ENCODE measurements at places on chromosomes 6 and 20. TPM values are rescaled to one million over a fixed set of nuclear protein-coding genes. Genes with fewer than 3 reads are reported as not detected.

The CD83 gene
- 6.6 TPM for polyA plus RNA-seq

- H3K4me3 ChIP-seq, result peak overlapping the region; percentile 5
- peaks cover 38% of the 10 kb centered on the region for H3K4me1 ChIP-seq
- peaks cover 6% of the 10 kb centered on the region for H3K36me3 ChIP-seq
- no peaks in the 10 kb centered on the region for H3K27me3 ChIP-seq
- peak; percentile 69 for DNase-seq
- H3K27ac ChIP-seq, result peak overlapping the region; percentile 63
Measured at GRCh38 chr20:46683939-46684750, 5.1 kb downstream of the TP53RK start.

The ANKRD6 gene
- polyA plus RNA-seq, result 2.8 TPM

GRCh38 chr6:54877713-54878317 is 31.2 kb downstream of the FAM83B start:
- no peak overlapping the region for H3K4me3 ChIP-seq
- H3K36me3 ChIP-seq, result no peaks in the 10 kb centered on the region
- no peak overlapping the region for H3K27ac ChIP-seq
- no peaks in the 10 kb centered on the region for H3K4me1 ChIP-seq
- no peaks in the 10 kb centered on the region for H3K27me3 ChIP-seq
- DNase-seq, result no peak

DNA sequence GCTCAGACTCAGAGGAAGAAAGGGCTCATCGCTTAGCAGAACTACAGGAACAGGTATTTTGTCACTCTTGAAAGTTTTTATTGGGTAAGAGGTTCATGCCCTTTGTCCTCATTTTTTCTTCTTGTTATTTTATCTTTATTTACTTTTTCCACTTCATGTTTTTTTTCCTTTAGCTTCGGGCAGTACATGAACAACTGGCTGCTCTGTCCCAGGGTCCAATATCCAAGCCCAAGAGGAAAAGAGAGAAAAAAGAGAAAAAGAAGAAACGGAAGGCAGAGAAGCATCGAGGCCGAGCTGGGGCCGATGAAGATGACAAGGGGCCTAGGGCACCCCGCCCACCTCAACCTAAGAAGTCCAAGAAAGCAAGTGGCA is 9.5 kb downstream of the BRD2 start:
- no peak overlapping the region for H3K4me3 ChIP-seq
- H3K4me1 ChIP-seq, result peaks cover 27% of the 10 kb centered on the region
- no peaks in the 10 kb centered on the region for H3K27me3 ChIP-seq

The SAPCD1 gene
- polyA plus RNA-seq, result 17.2 TPM

GRCh38 chr20:15328084-15328483 is 990.7 kb upstream of the FLRT3 start:
- H3K36me3 ChIP-seq, result no peaks in the 10 kb centered on the region
- no peaks in the 10 kb centered on the region for H3K4me1 ChIP-seq
- no peaks in the 10 kb centered on the region for H3K27me3 ChIP-seq
- DNase-seq, result no peak
- no peak overlapping the region for H3K4me3 ChIP-seq
- no peak overlapping the region for H3K27ac ChIP-seq

The SLC22A2 gene
- not detected for polyA plus RNA-seq

GRCh38 chr6:133198725-133199124 is 42.4 kb upstream of the EYA4 start:
- H3K4me1 ChIP-seq, result no peaks in the 10 kb centered on the region
- peaks cover 4% of the 10 kb centered on the region for H3K27me3 ChIP-seq
- H3K36me3 ChIP-seq, result no peaks in the 10 kb centered on the region
- H3K27ac ChIP-seq, result no peak overlapping the region
- H3K4me3 ChIP-seq, result no peak overlapping the region
- no peak for DNase-seq

DNA sequence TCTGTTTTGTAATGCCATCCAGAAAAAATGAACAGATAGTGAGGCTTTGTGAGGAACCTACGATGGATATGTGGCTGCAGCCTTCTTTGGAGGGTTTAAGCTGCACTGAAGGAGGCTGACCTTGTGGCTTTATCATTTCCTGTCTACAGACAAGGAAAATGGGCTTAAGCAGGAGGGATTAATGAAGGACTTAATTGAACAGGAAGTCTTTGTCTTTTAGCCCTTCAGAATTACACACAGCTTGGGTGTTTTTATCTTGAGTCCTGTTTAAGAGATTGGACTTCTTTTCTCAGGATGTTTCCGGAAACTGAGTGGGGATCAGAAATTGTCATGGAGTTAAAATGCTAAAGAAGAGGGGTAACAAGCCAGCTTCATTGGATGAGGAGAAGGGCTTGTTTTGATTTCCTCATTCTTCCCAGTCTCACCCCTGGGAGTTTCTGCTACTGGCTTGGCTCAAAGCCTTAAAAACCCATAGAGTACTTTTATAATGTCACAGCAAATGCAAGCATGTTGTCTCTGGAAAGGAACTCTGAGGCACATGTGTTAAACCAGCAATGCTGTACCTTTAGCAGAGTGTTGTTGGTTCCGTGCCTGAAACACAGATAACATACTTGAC is 193.6 kb downstream of the JARID2 start:
- H3K36me3 ChIP-seq, result no peaks in the 10 kb centered on the region
- peaks cover 46% of the 10 kb centered on the region for H3K4me1 ChIP-seq
- no peak for DNase-seq
- no peaks in the 10 kb centered on the region for H3K27me3 ChIP-seq
- H3K4me3 ChIP-seq, result no peak overlapping the region
- no peak overlapping the region for H3K27ac ChIP-seq

The BIRC7 gene
- polyA plus RNA-seq, result not detected

DNA sequence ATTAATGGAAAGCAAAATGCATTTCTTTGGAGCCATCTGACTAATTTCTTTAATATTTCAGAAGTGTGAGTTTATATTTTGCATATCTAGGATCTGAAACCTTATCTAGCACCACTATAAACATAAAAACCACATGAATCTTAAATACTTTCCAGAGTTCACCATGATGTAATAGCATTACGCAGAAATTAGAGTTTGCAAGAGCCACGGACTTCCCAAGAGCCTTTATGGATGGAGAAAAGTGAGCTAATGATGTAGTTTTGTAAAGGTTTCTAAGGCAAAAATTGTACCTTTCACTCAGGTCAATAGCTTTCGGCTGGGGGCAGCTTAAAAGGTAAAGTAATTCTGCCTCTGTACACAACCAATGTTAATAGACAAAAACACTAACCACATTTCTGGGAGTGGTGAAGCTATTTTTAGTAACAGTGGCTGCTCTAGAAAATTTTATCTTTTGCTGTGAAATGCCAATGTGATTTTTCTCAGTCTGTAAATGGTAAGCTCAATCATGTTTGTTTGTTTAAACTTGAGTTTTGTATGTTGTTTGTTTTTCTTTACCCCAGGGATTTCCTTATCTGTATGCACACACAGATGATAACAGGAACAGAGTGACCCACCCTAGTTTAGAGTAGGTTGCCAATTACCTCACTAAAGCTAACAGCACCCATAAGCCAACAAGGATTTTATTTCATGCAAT is 80.5 kb downstream of the FILIP1 start:
- H3K4me3 ChIP-seq, result peak overlapping the region; percentile 27
- H3K27me3 ChIP-seq, result no peaks in the 10 kb centered on the region
- H3K27ac ChIP-seq, result no peak overlapping the region
- DNase-seq, result no peak
- peaks cover 5% of the 10 kb centered on the region for H3K4me1 ChIP-seq
- no peaks in the 10 kb centered on the region for H3K36me3 ChIP-seq

- no peak overlapping the region for H3K4me3 ChIP-seq
- no peaks in the 10 kb centered on the region for H3K27me3 ChIP-seq
- H3K4me1 ChIP-seq, result no peaks in the 10 kb centered on the region
- no peak for DNase-seq
Measured at GRCh38 chr6:7953753-7954152, 43.2 kb upstream of the TXNDC5 start.

GRCh38 chr6:32589596-32590449 is at the start of gene HLA-DRB1:
Gene HLA-DRB1, minus strand, starts transcription at chr6:32589848. Its CDS starts 106 bp downstream, at chr6:32589742.
- peak; percentile 46 for DNase-seq
- H3K4me3 ChIP-seq, result no peak within 1 kb of the TSS

DNA sequence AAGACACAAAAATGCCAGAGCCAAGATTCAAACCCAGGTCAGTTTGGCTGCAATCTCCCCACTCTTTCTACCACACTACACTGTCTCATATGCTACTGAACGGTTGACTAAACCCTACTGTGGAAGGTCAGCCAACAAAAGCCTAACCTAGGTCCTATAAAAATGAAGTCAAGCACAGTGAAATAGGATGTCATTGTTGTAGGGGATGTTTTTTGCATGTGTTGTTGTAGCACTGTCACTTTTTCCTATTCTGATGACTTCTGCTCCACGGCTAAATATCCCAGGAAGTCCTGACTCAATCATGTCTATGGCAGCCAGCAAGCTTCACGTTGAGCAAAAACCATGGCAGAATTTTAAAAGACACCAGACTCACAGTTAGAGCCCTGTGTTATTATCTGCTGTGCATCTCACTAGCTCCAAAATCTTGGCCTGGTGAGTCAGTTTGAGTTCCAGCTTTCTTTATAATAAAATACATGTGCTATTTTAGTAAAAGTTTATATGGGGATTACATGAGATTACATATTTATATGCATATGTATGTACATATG is 322.1 kb upstream of the NT5E start:
- H3K27ac ChIP-seq, result no peak overlapping the region
- H3K27me3 ChIP-seq, result no peaks in the 10 kb centered on the region
- H3K4me3 ChIP-seq, result no peak overlapping the region
- H3K36me3 ChIP-seq, result no peaks in the 10 kb centered on the region

The EDN1 gene
- 2.8 TPM for polyA plus RNA-seq

The RIMS1 gene
- 2.0 TPM for polyA plus RNA-seq

- H3K27me3 ChIP-seq, result no peaks in the 10 kb centered on the region
- H3K4me3 ChIP-seq, result no peak overlapping the region
- H3K4me1 ChIP-seq, result peaks cover 9% of the 10 kb centered on the region
- no peak for DNase-seq
- H3K27ac ChIP-seq, result no peak overlapping the region
Measured at GRCh38 chr20:61161726-61162390, 90.2 kb upstream of the CDH4 start.

The ITPR3 gene
- 21.6 TPM for polyA plus RNA-seq

The C6orf141 gene
- 0.16 TPM for polyA plus RNA-seq

The MOXD1 gene
- 45.0 TPM for polyA plus RNA-seq

The GGTLC1 gene
- polyA plus RNA-seq, result not detected

GRCh38 chr6:48099713-48100587 is 11.0 kb downstream of the PTCHD4 start:
- no peak overlapping the region for H3K27ac ChIP-seq
- no peak for DNase-seq
- no peaks in the 10 kb centered on the region for H3K4me1 ChIP-seq

GRCh38 chr6:135993361-135993760 is 141.9 kb downstream of the PDE7B start:
- no peak for DNase-seq
- H3K36me3 ChIP-seq, result no peaks in the 10 kb centered on the region
- peaks cover 8% of the 10 kb centered on the region for H3K4me1 ChIP-seq
- H3K27ac ChIP-seq, result no peak overlapping the region
- no peak overlapping the region for H3K4me3 ChIP-seq
- H3K27me3 ChIP-seq, result no peaks in the 10 kb centered on the region

DNA sequence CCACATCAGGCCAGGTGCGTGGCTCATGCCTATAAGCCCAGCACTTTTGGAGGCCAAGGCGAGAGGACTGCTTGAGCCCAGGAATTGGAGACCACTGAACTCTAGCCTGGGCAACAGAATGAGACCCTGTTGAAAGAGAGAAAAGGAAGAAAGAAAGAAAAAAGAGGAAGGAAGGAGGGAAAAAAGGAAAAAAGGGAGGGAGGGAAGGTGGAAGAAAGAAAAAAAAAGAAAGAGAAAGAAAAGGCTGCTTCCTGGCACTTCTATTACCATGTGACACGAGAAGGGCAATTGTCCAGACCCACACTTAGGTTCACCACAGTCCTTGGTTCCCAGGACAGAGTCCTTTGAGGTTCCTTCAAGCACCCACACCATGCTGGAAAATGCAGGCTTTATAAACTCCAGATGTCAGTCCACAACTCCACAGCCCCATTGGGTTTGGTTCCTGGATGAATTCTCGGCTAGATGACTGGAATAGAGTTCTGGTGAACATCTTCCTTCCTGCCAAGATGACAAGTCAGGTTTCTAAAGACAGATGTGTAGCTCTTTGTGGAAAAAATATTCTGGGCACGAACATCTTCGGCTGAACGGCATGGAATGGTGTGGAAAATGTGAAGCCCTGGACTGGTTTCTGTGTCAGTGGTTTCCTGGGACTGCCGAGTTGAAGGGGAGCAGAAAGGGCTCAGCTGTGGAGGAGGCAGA is 32.5 kb downstream of the NT5E start:
- H3K4me3 ChIP-seq, result no peak overlapping the region
- H3K36me3 ChIP-seq, result no peaks in the 10 kb centered on the region
- no peak overlapping the region for H3K27ac ChIP-seq
- H3K4me1 ChIP-seq, result no peaks in the 10 kb centered on the region
- no peak for DNase-seq

GRCh38 chr6:126701676-126702560 is 362.0 kb downstream of the CENPW start:
- no peaks in the 10 kb centered on the region for H3K27me3 ChIP-seq
- H3K4me1 ChIP-seq, result no peaks in the 10 kb centered on the region
- no peaks in the 10 kb centered on the region for H3K36me3 ChIP-seq

- H3K4me1 ChIP-seq, result no peaks in the 10 kb centered on the region
- no peak overlapping the region for H3K4me3 ChIP-seq
- no peaks in the 10 kb centered on the region for H3K36me3 ChIP-seq
Measured at GRCh38 chr20:4135385-4136077, 120.2 kb upstream of the RNF24 start.

The EYS gene
- 0.04 TPM for polyA plus RNA-seq

DNA sequence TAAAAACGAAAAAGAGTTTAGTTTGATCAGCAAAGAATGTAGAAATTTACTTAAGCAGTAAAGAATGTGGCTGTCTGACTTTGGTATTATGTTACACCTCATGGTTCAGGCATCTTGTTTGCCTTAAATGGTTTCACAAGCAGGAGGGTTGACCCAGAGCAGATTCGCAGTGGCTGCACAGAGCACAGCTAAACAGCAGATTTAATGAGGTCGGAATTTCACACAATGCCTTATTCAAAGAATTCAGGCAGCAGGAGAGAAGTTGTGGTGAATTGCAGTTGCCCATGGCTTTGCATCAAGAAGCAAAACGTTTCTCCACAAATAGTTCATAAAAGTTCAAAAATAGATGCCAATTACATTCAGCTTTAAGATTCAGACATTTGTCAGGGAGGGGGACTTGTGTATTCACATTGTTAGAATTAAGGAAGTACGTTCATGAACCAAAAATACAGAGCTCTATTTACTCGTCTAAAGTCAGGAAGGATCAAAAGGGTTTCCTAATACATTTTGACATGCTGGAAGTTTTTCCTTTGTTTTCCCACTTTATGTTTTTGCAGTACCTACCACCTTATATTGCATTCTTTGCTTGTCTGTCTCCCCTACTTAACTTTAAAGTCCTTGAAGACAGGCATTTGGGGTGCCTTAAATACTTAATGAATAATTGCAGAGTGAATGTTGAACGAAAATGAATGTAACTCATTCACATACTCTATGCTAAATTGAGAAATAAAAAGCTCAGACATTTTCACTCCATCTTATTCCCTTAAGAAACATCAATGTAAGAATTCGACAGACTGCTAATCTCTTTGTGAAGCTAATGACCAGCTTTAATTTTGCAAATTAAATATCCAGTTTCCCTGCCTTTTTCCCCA is 1163.6 kb upstream of the CITED2 start:
- H3K36me3 ChIP-seq, result no peaks in the 10 kb centered on the region
- H3K4me1 ChIP-seq, result no peaks in the 10 kb centered on the region
- no peaks in the 10 kb centered on the region for H3K27me3 ChIP-seq
- H3K4me3 ChIP-seq, result no peak overlapping the region
